ENCODE measurements at places on chromosomes 4 and X.

GRCh38 chrX:1836683-1837082, 221.8 kb downstream of the ASMT start:
- DNase-seq: no peak

GRCh38 chr4:74379912-74380311, 15.0 kb downstream of the EREG start:
- no peak for DNase-seq

- no peak for DNase-seq
These were observed 14.6 kb downstream of the LETM1 start for GRCh38 chr4:1841201-1841886.

GRCh38 chr4:23920716-23921446, 31.0 kb upstream of the PPARGC1A start:
- no peak for DNase-seq

- no peak for DNase-seq
These were observed 196.9 kb upstream of the ANK2 start for GRCh38 chr4:112852601-112853000.

DNA sequence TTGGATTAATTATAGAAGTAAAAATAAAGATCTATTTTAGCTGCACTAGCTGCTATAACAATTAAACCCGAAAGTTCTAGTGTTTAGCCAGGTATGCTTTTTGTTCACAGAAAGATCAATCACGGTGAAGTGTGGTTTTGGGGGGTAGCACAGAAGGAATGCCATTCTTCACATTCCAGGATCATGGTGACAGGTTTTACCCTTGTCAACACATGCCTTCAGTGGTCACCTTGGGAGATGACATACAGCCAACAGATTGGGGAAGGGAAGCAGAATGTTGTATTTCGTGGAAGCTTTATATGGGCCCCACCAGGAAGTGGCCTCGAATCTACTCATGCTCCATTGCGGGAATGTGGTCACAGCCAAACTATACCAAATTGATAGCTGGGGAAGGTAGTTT, 753.6 kb downstream of the RAPGEF2 start:
- DNase-seq: no peak

DNA sequence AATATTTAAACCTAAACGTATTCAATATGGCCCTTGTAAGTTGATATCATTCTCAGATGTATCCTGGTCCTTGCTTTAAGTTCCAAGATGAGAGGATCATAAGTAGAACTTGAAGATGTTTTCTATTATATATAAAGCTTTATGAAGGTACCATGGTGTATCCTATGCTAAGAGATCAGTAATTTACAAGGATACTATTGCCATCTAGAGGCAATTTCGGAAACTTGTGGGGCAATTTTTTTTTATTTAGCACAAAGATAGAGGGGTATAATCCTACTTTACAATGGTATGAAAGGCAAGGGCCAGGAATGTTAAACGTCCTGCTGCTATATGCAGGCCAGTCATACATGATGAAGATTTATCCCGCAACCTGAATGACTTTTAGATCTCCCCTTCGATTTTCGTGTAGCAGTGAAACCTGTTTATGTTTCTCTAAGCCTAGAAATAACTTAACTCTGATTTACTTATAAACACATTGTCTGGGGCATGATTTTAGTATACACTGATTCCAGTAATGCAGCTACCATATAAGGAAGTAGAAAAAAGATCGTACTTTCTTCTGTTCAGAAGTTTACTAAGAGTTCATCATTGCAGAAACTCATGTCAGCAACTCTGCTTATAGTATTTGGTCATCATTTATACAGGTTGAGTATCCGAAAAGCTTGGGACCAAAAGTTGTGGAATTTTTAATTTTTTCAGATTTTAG, 2.6 kb downstream of the SLC25A31 start:
- DNase-seq: peak; percentile 8

Data from germinal center (tissue), 1 donor.